Nasal cavity respiratory epithelium epithelial cell of viscerocranial mucosa (primary cell): ENCODE measurements at places on chromosomes 1 and 21. TPM values are rescaled to one million over a fixed set of nuclear protein-coding genes. Genes with fewer than 3 reads are reported as not detected.

The CELSR2 gene
- total RNA-seq, result 14.7 and 117 TPM in 2 replicates

The FAM43B gene
- not detected in 2 replicates for total RNA-seq

The TLR5 gene
- total RNA-seq, result 0.34 and 7.9 TPM in 2 replicates

The GSTM3 gene
- total RNA-seq, result 10.5 and 28.0 TPM in 2 replicates

The PLD5 gene
- 0.07 and 1.0 TPM in 2 replicates for total RNA-seq

The KCNJ15 gene
- total RNA-seq, result 0.68 and 11.6 TPM in 2 replicates

The LCE1A gene
- 0.34 TPM in 1 of 2 replicates, not detected in the other for total RNA-seq

The PTGER3 gene
- under 0.01 TPM in 2 replicates for total RNA-seq

The EPHB2 gene
- total RNA-seq, result 3.4 and 83.6 TPM in 2 replicates

The LEFTY2 gene
- total RNA-seq, result not detected in 2 replicates

The SEC16B gene
- total RNA-seq, result 0.34 and 1.4 TPM in 2 replicates

The SARS1 gene
- 492 and 515 TPM in 2 replicates for total RNA-seq

The FBLIM1 gene
- total RNA-seq, result 96.7 and 131 TPM in 2 replicates

The TMEM39B gene
- 2.4 and 4.5 TPM in 2 replicates for total RNA-seq

The LCE2B gene
- not detected in 2 replicates for total RNA-seq

The SPTA1 gene
- not detected in 2 replicates for total RNA-seq

The DENND1B gene
- total RNA-seq, result 19.6 and 19.8 TPM in 2 replicates

The TMEM269 gene
- total RNA-seq, result 0.07 and 0.34 TPM in 2 replicates

The MPZ gene
- under 0.01 and 0.07 TPM in 2 replicates for total RNA-seq

The U2AF1 gene
- 18.1 and 40.2 TPM in 2 replicates for total RNA-seq

The TTC39A gene
- 13.3 and 19.1 TPM in 2 replicates for total RNA-seq

The DPH5 gene
- total RNA-seq, result 29.0 and 42.4 TPM in 2 replicates

The ASCL5 gene
- total RNA-seq, result under 0.01 and 0.07 TPM in 2 replicates

The FCN3 gene
- total RNA-seq, result 0.21 TPM in 1 of 2 replicates, not detected in the other

The MSH4 gene
- 0.34 and 1.1 TPM in 2 replicates for total RNA-seq

The CHI3L2 gene
- under 0.01 and 1.1 TPM in 2 replicates for total RNA-seq

The CFHR3 gene
- 0.14 TPM in 1 of 2 replicates, not detected in the other for total RNA-seq

The HMCN1 gene
- total RNA-seq, result 0.85 and 1.0 TPM in 2 replicates

The ACKR1 gene
- not detected in 2 replicates for total RNA-seq

The CAMK1G gene
- not detected in 2 replicates for total RNA-seq

The ERVH48-1 gene
- not detected in 2 replicates for total RNA-seq

The SPRR2F gene
- not detected in 2 replicates for total RNA-seq

The PROX1 gene
- total RNA-seq, result 0.14 and 0.34 TPM in 2 replicates

The NBPF10 gene
- 1.7 and 6.1 TPM in 2 replicates for total RNA-seq

The FCGR3A gene
- not detected in 2 replicates for total RNA-seq

The PDC gene
- not detected in 2 replicates for total RNA-seq

The CELA3B gene
- not detected in 2 replicates for total RNA-seq

The DTL gene
- 0.14 and 0.34 TPM in 2 replicates for total RNA-seq

The AGMAT gene
- total RNA-seq, result 0.93 and 1.4 TPM in 2 replicates

The PERM1 gene
- total RNA-seq, result 0.07 TPM in 1 of 2 replicates, not detected in the other

The ARHGAP30 gene
- total RNA-seq, result 0.43 and 0.68 TPM in 2 replicates

The LORICRIN gene
- total RNA-seq, result not detected in 2 replicates

The NR1I3 gene
- not detected in 2 replicates for total RNA-seq

The F13B gene
- not detected in 2 replicates for total RNA-seq

The NFASC gene
- 0.34 and 1.1 TPM in 2 replicates for total RNA-seq

The TRPM2 gene
- total RNA-seq, result 0.14 TPM in 1 of 2 replicates, not detected in the other

The PIK3C2B gene
- 3.4 and 11.0 TPM in 2 replicates for total RNA-seq

The KCND3 gene
- total RNA-seq, result under 0.01 and 0.36 TPM in 2 replicates

The ZFP69 gene
- total RNA-seq, result 2.4 and 4.6 TPM in 2 replicates

The SHE gene
- total RNA-seq, result 0.07 TPM in 1 of 2 replicates, not detected in the other

The PTBP2 gene
- 7.9 and 16.9 TPM in 2 replicates for total RNA-seq

The TMEM53 gene
- total RNA-seq, result 5.2 and 6.5 TPM in 2 replicates

The SMYD3 gene
- 7.9 and 18.1 TPM in 2 replicates for total RNA-seq

The RAD54L gene
- total RNA-seq, result under 0.01 and 0.28 TPM in 2 replicates
